ENCODE measurements at places on chromosomes 7 and 10. TPM values are rescaled to one million over a fixed set of nuclear protein-coding genes. Genes with fewer than 3 reads are reported as not detected.

GRCh38 chr10:97816609-97817008 is 33.0 kb upstream of the GOLGA7B start:
- DNase-seq = no peak

DNA sequence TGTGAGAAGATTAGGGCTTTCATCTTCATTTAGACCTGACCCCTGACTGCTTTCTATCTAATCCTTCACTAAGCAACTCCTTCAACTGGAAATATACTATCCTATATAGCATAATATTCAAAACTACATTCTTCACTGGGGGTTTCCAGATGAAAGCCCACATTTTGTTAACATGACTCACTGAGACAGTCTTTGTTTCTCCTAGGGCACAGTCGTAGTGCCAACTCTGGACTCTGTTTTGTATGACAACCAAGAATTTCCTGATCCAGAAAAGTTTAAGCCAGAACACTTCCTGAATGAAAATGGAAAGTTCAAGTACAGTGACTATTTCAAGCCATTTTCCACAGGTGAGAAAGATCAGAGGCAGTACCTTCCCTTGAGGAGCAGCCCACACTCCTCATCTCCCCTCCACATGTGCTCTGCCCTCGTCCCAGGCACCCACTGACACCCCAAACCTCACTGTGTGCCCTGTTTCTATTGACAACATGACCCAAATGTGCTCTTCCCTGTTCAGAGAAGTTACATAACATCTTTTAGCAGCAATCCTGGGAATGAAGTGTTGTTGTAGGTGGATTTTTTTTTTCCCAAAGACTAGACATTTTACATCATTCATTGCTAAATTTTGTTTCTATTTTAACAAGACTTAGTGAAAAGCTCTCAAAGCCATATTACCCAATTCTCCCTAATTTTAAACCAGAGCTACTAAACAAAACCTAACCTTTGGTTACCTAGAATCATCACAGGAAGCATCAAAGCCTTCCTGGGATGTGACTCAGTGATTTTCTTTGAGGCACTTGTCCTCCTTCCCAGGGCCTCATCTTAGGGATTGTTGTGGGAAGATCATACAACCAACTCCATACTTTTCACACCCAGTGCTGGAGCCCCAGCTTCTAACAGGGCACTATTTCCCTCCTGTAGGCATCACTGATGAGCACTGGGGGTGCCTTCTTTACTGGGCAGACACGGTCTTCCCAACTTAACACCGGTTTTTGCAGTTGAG is 10.7 kb downstream of the CYP2E1 start:
- DNase-seq = no peak

DNA sequence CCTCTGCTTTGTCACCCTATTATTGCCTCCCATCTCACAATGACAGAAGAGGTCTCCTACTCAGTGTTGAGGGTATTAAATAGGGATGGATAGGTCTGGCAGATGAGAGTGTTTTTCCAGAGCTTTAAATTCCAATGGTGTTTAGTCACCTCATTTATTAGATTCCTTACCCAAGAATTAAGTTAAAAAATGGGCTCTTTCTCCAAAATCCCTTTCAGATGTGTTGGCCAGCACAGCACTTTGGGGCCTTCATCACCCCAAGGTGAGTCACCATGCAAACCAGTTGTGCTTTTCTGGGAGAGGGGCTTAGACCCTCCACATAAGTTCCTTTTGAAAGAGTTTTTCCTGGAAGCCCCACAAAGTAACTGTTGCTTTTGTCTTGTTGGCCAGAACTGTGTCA is 78.4 kb downstream of the CYP26A1 start:
- no peak for DNase-seq

- DNase-seq = no peak
Observed at GRCh38 chr7:110750931-110751605, 339.9 kb upstream of the LRRN3 start.

DNA sequence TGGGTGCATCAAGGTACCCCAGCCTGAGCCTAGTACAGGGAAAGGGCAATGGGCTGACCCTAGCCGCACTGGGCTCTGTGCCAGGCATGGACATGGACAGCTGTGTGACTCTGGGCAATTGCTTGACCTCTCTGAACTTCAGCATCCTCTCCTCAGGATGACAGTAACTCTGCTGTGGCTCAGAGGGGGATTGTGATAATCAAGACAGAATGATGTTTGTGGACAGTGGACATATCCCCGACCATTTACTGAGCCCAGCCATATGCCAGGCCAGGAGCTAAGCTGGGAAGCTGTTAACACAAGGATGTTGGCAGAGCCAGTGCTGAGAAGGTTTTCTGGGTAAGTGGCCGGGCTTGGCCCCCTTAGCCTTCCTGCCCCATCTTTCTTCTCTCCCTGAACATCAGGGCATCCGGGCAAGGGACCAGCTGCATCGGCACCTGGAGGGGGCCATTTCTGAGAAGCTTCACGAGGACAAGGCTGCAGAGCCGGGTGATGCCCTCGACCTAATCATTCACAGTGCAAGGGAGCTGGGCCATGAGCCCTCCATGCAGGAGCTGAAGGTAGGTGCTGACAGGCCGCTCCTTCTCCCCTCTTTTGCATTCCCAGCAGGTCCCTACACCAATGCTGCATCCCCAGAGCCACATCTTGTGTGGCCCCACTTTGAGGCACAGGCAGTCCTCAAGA is 3.5 kb downstream of the CYP26C1 start:
- DNase-seq = no peak

DNA sequence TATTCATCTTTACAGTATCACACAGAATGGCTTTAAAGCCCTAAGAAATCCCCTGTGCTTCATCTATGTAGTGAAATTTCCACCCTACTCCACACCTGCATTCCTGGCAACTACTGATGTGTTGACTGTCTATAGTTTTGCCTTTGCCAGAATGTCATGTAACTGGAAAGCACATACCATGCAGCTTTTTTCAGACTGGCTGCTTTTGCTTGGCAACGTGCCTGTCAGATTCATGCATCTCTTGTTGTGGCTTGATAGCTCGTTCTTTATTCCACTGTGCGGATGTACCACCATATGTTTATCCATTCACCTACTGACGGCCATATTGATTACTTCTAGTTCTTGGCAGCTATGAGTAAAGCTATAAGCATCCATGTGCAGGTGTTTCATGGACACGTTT is 30.6 kb downstream of the RBM17 start:
- DNase-seq = no peak

DNA sequence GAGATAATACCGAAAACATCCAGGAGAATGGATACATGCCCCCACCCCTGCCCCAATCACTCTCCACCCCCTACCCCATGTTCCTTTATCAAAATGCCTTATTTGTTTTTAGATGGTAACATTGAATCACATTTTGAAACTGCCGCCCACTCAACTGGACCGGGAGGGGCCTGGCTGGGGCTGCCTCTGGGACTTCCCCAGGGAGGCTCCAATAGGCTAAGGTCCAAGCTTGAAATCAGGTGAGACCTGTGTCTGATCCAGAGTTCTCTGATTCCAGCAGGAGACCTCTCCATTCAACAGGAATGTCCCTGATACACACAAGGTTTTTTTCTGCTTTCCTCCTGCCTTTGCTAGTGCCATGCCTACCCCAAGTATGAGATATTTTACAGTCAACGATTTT is 43.8 kb upstream of the ACSL5 start:
- DNase-seq = no peak

DNA sequence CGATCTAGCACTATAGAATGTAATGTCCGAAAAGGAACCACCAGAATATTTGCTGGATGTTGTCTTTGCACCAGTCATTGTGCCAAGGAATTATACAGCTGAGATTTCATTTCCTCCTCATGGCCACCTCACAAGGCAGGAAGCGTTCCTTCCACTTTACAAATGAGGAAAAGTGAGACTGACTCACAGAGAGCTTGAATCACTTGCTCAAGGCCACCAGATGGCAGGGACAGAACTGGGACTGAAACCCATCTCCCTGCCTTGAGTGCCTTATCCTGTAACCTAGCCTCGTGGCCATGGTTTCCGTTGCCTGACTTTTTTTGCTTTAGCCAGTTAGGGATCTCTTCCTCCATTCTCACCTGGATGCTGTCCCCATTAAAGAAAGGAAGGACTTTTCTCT is 44.7 kb upstream of the PDZD8 start:
- peak; percentile 24 for DNase-seq

DNA sequence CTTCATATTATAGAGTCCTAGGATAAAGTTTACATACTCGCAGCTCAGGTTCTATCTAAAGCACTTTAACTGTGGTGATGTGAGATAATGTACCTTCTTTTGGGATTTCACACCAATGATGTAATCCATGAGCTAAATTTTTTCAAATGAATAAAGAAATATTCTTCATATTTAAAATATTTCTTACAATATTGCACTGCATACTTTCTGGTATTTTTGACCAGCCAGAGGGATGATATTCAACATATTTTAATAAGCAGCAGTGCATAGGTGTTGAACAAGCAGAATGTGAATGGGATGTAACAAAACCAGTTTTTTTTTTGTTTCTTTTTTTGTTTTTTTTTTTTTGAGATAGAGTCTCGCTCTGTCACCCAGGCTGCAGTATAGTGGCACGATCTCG is 73.2 kb upstream of the TRIM24 start:
- DNase-seq = no peak

- no peak for DNase-seq
Observed at GRCh38 chr7:137747359-137748031, 99.3 kb downstream of the DGKI start.

- DNase-seq = no peak
Observed at GRCh38 chr10:129645487-129645886, 178.4 kb downstream of the MGMT start.

- no peak for DNase-seq
Observed at GRCh38 chr7:87119581-87119980, 32.7 kb upstream of the DMTF1 start.

GRCh38 chr10:102344067-102344466 is 51.4 kb upstream of the NFKB2 start:
- no peak for DNase-seq

- no peak for DNase-seq
Observed at GRCh38 chr10:106682175-106682574, 482.3 kb downstream of the SORCS1 start.

GRCh38 chr10:11444531-11445228 is 166.8 kb downstream of the USP6NL start:
- no peak for DNase-seq

DNA sequence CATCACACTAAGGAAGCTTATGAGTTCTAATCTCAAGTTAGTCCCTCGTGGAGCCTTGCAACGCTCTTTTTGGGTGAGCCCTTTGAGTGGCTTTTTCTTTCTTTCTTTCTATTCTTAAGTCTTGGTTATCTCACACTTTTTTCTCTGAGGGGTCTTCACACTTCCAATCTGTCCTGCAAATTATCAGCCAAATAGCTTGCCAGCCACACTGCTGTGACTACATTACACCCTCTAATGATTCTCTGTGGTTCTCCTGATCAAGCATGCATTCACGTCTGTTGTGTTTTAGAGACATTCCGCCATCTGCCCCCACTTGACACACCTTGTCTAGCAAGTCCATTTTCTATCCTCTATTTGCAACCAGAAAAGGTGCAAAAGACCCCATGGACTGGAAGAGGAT is 340.2 kb downstream of the THSD7A start:
- no peak for DNase-seq

DNA sequence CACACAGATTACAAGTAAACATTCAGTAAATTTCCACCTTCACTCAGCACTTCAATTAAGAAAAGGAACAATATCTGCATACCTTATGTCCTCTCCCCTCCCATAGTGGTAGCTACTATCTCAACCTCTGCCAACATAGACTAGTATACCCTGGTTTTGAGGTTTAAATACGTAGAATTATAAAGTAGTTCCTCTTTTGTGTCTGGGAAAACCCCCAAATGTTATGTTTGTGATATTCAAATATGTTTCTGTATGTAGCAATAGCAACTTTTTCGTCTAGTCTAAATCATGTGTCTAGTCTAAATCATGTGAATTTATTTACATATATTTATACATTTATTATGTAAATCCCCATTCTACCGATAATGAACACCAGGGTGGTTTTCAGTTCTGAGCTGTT is 13.2 kb upstream of the CAMK2B start:
- no peak for DNase-seq

GRCh38 chr10:129057856-129058663 is 409.0 kb upstream of the MGMT start:
- DNase-seq = no peak

DNA sequence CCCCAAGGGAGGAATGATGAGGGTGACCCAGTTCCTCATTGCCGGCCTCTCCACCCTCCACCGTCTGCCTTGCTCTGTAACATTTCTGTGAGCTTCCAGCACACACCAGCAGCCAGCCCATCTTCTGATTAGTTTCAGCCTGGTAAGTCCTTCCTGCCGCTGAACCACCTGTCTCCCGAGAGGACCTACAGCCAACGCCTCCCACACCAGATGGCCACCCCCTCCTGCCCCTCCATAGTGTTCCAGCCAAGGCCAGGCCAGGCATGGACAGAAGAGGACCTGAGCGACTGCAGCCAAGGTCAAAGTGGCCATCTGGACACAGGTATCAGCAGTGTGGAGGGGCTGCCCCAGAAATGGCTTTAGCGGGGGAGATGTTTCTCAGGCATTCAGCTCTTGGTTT is 170.7 kb upstream of the CTBP2 start:
- DNase-seq = no peak

DNA sequence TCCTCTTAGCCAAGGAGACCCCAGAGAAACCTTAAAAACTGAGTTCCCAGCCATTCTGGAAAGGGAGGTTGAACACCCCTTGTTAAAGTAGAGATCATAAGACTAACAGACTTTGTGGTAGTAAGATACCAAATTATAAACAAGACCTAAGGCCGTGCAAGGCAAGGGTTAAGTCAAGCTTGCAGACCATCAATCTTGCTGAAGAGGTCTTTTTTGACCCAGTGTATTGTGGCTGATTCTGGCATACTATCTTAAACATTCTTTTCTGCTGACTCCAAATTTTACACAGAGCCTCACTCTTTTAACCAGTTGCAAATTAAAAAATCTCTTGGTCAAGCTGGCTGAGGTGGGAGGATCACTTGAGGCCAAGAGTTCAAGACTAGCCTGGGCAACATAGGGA is 1.2 kb upstream of the TBRG4 start:
- no peak for DNase-seq

DNA sequence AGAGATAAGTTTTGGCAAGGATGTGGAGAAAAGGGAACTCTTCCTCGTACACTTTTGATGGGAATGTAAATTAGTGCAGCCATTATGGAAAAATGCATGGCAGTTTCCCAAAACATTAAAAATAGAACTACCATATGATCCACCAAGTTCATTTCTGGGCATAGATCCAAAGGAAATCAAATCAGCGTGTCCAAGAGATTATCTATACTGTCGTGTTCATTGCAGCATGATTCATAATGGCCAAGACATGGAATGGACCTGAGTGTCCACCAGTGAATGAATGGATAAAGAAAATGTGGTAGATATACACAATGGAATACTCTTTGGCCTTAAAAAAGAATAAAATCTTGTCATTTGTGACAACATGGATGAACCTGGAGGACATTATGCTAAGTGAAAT is 70.3 kb upstream of the RSU1 start:
- DNase-seq = no peak

The ANKRD1 gene
- 1.6 TPM for total RNA-seq

The NKX2-3 gene
- total RNA-seq = 2.8 TPM

The PPP1R9A gene
- total RNA-seq = 13.8 TPM

The OPALIN gene
- total RNA-seq = not detected

The GIMAP7 gene
- 27.3 TPM for total RNA-seq

The CADPS2 gene
- 9.7 TPM for total RNA-seq

All from mesenteric fat pad (tissue), 1 donor.